ENCODE measurements at places on chromosomes 5 and 9.
A peak's percentile ranks its signal among the peaks of the same experiment; 100 is the strongest.

DNA sequence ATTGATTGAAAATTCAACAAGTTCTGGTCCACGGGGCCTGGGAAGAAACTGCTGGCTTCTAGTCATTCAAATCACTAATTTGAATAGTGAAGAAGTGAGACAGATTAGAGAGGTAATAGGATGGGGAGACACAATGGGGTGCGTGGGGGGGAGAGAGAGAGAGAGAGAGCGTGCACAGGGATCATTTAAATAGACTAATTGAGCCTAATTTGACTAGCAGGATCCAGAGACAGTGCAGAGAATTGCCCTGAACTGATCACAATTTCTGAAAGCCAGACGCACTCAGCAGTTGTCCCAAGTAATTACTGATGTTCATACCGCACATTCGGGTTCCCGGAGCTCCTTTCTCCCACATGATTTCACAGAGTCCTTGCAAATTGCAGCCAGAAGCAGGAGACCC is 50.3 kb upstream of the C5orf58 start:
- DNase-seq, result no peak

GRCh38 chr9:38326122-38326521 is 66.4 kb upstream of the ALDH1B1 start:
- DNase-seq, result no peak

GRCh38 chr5:104178829-104179456 is 616.4 kb upstream of the NUDT12 start:
- no peak for DNase-seq

DNA sequence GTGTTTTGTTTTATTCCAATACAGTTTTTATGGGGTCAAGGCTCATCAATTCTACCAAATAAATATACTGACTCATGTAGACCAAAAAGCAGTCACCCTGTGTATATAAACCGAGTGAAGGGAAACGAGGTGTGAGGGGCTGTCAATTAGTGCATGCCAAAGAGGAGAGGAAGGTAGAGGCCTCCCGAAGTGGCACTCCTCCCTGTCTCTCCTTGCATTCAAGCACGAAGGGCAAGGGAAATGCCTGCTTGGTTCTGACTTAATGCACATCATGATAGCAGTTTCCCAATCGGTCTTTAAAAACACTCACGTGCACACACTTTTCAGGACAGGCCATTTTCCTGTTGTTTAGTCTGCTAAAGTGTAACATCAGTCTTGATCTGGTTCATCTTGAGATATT is 125.6 kb upstream of the SLCO6A1 start:
- DNase-seq, result no peak

GRCh38 chr9:137007108-137007815 is 10.9 kb upstream of the CLIC3 start:
- DNase-seq, result no peak

- no peak for DNase-seq
Observed at GRCh38 chr9:129241725-129242124, 63.7 kb upstream of the IER5L start.

DNA sequence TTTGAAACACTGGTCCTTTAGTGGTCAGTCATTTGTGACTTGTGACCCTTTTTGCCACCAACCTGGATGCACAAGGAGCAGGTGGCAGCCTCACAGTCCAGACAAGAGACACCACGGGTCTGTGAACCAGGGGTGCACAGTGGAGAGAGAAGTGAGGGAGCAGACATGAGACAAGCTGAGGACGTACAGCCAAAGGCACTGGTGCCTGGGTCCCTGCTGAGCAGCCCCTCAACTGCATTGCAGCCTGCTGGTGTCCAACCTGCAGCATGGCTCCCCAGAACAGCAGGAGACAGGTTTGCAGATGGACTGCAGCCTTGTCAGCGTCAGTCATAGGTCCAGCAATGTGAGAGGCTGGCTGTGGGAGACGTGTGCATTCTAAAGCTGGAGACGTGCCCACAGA is 124.2 kb upstream of the FSTL4 start:
- no peak for DNase-seq

DNA sequence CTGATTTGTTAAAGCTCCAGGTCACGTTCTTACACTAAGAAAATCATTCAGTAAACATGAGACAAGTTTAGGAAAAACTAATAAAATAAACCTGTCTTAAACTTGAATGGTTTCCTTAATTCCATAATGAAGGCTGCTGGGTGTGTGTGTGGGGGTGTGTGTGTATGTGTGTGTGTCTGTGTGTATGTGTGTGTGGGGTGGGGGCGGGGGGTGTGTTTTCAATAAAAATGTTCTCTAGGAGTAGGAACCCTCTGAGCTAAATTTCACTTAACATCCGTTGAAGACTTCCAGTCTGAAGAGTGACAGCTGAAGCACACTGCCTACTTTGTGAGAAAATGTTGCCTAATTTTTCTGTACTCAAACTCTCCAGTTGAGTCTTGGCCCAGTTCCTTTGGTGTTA is 54.5 kb downstream of the HSPA4 start:
- no peak for DNase-seq

- DNase-seq, result no peak
Observed at GRCh38 chr9:16121601-16122286, 568.9 kb downstream of the CCDC171 start.

GRCh38 chr5:139833525-139833924 is 37.9 kb downstream of the PSD2 start:
- DNase-seq, result no peak

DNA sequence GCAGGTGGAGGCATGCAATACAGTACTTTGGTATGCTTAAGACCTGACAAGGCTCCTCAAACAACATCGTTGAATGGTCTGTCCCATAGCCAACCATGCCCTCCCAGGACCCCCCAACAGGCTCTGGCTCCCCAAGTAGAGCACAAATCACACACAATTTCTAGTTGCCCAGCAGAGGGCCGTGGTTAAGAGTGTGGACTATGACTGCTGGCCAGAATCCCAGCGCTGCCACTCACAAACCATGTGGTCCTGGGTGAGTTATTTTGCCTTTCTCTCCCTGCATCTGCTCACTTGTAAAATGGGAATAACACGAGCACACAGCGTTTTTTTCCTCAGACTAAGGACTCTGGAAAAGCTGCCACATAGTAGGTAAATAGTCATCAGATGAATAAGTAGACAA is 6.5 kb downstream of the CKMT2 start:
- DNase-seq, result no peak

- no peak for DNase-seq
Observed at GRCh38 chr5:141313711-141314110, 6.9 kb downstream of the TAF7 start.

GRCh38 chr9:98607152-98607551 is 101.6 kb downstream of the GABBR2 start:
- no peak for DNase-seq

GRCh38 chr5:140258016-140258415 is 44.9 kb downstream of the PFDN1 start:
- no peak for DNase-seq

GRCh38 chr5:17020678-17021601 is 84.9 kb upstream of the MYO10 start:
- no peak for DNase-seq

GRCh38 chr9:962023-962422 is 14.4 kb upstream of the DMRT3 start:
- no peak for DNase-seq

- no peak for DNase-seq
Observed at GRCh38 chr5:1105350-1106265, 6.3 kb downstream of the SLC12A7 start.

DNA sequence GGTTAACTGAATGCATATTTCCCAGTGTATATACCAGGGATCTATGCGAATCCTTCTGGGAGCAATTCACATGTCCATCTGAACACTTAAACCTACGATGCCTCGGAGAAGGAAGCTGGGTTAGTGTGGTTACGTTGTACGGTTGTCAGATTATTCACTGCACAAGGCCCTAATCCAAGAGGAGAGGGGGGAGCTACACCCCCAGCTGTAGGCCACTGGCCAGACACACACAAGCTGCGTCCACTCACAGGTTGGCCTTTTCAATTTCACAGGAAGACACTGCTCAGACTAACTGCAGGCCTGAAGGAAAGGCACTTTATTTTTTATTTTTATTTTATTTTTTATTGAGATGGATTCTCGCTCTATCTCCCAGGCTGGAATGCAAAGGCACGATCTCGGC is 184.5 kb upstream of the GNA14 start:
- no peak for DNase-seq

GRCh38 chr5:37847978-37848425 is 8.2 kb upstream of the GDNF start:
- peak; percentile 43 for DNase-seq

DNA sequence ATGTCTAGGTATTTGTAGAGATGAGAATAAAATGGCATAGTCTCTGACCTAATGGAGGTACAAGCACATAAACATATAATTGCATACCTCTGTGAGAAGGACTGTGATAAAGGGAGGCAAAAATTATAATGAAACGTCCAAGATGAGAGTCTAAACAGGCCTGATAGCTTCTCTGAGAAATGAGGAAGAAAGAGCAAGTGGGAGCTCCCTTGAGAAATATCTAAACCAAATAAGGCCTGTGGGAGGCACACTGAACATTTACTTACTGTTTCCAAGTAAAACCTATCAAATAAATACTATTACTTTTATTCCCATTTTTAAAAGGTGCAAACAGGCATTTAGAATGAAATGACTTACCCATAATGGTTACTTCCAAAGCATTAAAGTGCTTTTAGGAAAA is 125.6 kb upstream of the PAPPA start:
- DNase-seq, result no peak

DNA sequence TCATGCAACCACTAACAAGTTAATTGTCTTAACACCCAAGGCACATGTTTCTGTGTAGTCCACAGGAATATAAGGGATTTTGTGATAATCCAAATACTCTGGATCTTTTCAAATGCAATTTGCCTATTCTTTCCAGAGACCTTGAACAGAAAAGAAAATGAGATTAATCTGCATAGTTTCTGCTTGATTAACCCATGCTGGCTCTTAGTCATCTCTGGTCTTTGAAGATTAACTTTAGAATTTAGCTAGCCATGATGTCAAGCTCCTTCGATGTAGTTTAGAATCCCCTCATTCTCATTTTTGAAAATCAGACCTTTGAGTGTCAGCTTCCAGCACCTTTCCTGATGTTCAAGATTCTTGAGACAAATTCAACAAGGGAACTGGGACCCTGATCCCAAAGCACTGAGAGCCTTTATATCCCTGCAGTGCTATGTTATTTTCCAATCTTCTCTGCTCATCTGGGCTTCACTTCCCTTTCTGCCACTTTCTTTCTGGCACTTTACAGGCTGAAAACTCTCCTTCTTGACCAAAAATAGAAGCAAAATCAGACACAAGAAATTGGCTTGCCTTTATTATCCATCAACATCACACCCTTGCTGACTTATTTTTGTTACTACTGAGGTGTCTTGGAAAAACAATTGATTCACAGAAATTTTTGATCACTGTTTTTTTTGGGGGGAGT is 155.5 kb downstream of the PALM2AKAP2 start:
- DNase-seq, result no peak

GRCh38 chr5:125302577-125302976 is 556.1 kb upstream of the ZNF608 start:
- DNase-seq, result no peak

- DNase-seq, result no peak
Observed at GRCh38 chr5:36066540-36067210, at the start of gene UGT3A2. UGT3A2 (minus strand) TSS chr5:36066882; CDS start chr5:36066789, 93 bp downstream.

- DNase-seq, result no peak
Observed at GRCh38 chr5:134053314-134053839, 48.6 kb upstream of the VDAC1 start.

GRCh38 chr5:61916621-61917620 is 389.1 kb upstream of the KIF2A start:
- DNase-seq, result no peak

DNA sequence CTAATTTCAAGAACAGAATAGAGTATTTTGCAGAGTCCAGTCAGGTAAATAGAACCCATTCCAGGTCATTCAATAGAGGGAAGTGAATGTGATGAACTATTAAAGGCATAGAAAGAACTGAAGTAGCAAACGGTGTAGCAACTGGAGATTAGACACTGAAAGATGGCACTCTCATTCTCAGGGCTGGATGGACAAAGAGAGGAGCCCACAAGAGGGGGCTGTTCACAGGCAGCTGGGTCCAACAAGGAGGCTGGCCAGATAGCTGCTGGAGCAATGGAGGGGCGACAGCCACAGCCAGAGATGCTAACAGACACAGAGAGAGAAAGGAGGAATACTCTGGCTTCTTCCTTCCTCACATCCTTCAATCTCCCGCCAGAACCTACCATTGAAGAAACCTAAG is 93.1 kb upstream of the SMARCA2 start:
- no peak for DNase-seq

DNA sequence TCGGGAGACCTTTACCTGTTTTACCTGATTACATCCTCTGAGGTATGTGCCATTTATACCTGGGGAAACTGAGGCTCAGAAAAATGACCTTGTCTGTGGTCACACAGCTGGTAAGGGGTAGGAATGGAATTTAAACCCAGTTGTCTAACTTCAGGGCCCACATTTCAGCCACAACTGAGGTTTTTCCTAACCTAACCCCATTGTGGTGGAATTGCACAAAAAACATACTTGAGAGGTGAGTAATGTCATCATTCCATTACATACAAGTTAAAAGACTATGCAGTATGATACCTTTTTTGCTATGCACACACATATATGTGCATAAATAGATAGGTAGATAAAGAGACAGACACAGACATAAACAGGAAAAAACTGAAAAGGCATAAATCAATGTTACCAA is 14.1 kb downstream of the FGF1 start:
- peak; percentile 6 for DNase-seq

DNA sequence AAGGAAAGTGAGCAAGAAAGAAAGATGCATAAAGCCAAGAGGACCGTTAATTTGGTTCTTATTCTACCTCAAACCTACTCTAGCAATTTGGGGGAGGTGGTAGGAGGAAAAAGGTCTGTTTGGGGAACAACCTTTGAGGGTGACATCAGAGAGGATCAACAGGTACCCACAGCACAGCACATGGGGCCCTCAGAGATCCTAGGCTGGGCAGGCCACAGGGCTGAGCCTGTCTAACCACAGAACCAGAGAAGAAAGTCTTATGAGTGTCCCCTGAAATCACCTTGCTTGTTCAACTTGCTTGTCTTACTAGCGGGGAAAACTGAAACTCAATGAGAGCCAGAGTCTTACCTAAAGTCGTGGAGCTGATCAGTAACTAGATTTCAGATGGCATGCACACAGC is 385.2 kb downstream of the SPOCK1 start:
- no peak for DNase-seq

GRCh38 chr5:68683632-68684036 is 410.2 kb upstream of the SLC30A5 start:
- peak; percentile 95 for DNase-seq

DNA sequence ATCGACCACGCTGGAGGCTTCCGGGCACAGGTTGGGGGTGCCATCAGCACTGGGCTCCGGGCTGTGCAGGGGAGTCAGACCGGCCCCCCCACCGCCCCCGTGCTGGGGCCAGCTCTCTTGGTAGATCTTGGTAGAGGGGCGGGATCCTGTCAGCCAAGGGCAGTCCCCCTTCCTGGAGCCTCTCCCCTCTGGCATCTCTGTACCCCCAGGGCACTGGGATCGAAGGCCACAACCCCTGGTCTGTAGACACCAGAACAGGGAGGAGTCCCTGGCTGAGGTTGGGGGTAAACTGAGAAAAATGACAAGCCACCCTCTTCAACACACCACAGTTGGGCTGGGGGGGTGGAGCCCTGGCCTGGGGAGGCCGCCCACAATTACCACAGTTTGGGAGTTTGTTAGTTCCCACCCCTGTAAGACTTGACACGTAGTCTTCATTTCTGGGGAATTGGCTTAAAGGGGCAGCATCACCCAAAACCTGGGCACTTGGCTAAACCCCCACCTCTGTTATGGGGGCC is 882 bp downstream of the CERCAM start:
- no peak for DNase-seq

All from fibroblast of the conjunctiva (primary cell).